Posterior cingulate gyrus (tissue), 11 donors: ENCODE measurements at places on chromosomes 6 and 20.

- no peak for DNase-seq
Measured at GRCh38 chr20:11110535-11110934, 436.7 kb upstream of the JAG1 start.

GRCh38 chr6:136511397-136511796 lies 38.8 kb downstream of the MAP7 start:
- DNase-seq: no peak

- no peak for DNase-seq
Measured at GRCh38 chr6:55705451-55706440, 126.8 kb upstream of the HMGCLL1 start.

DNA sequence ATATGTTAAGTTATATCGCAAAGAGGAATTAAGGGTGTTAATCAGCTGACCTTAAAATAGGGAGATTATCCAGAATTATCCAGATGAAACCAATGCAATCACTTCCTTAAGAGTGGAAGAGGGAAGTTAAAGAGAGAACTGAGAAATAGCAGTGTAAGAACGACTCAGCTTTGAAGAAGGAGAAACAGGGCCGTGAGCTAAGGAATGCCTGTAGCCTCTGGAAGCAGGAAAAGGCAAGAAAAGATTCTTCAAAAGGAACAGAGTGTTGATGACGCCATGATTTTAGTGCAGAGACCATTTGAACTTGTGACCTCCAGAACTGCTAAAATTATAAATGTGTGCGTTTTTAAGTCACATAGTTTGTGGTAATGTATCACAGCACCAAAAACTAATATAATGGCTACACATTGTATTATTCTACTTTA lies 32.7 kb downstream of the ILRUN start:
- DNase-seq: no peak

GRCh38 chr20:12315652-12316051 lies 398.0 kb downstream of the BTBD3 start:
- DNase-seq: no peak

DNA sequence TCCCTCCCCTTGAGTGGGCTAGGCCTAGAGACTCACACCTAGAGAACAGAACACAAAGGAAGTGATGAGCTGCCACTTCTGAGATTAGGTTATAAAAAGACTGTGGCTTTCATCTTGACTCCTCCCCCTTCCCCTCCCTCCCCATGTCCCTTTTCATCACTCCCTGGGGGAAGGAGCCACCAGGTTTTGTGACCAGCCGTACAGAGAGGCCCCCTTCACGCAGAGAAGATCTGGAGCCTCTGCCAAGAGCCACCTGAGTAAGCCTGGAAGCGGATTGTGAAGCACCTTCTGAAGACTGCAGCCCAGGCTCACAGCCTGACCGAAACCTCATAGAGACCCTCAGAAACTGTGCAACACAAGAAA lies 118.4 kb upstream of the NXT1 start:
- DNase-seq: no peak

GRCh38 chr6:1016329-1017302 lies 295.3 kb upstream of the FOXQ1 start:
- DNase-seq: no peak

DNA sequence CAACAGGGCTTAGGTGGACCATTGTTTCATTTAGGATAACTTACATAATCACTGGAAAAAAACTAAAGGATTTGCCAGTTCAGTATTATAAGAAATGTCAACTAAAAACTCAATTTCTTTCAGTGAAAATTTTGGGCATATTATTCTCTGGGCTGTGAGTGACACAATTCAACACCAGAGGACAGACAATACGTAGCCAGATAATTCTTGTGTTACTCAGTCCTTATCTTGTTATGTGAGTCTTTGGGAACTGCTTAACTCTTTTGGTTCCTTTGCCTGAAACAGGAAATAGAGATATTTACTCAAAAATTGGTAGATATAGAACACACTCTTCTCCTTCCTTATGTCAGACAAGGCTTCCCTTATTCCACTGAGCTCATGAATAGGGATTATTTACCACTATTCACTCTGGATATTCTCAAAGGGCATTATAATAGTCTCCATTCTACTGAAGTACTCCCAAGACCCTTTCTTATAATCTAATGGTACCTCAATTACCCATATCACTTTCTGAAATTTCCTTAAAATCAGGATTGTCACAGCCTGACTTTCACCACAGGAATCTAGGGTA lies 4.9 kb upstream of the BEND6 start:
- DNase-seq: no peak

DNA sequence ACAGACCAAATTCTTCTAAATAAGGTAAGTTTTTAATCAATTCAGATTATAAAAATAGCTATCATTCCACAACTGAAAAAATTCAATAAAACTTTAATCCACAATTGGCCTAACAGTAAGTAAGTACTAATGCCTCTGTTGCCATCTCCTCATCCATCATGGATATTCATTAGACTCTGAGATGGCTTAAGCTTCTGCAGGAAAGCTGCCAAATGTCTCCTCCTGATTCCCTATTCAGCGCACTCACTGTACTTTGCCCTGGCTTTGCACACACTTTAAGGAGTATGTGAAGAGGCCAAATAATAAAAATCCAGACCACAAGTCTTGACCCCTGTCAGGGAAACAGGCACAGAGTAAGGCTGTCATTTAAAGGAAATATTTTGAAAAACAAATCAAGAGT lies 23.6 kb downstream of the PGM3 start:
- no peak for DNase-seq

GRCh38 chr6:46190889-46191288 lies 20.1 kb upstream of the ENPP5 start:
- DNase-seq: no peak

- no peak for DNase-seq
Measured at GRCh38 chr6:73823046-73823735, 127.2 kb downstream of the CD109 start.

DNA sequence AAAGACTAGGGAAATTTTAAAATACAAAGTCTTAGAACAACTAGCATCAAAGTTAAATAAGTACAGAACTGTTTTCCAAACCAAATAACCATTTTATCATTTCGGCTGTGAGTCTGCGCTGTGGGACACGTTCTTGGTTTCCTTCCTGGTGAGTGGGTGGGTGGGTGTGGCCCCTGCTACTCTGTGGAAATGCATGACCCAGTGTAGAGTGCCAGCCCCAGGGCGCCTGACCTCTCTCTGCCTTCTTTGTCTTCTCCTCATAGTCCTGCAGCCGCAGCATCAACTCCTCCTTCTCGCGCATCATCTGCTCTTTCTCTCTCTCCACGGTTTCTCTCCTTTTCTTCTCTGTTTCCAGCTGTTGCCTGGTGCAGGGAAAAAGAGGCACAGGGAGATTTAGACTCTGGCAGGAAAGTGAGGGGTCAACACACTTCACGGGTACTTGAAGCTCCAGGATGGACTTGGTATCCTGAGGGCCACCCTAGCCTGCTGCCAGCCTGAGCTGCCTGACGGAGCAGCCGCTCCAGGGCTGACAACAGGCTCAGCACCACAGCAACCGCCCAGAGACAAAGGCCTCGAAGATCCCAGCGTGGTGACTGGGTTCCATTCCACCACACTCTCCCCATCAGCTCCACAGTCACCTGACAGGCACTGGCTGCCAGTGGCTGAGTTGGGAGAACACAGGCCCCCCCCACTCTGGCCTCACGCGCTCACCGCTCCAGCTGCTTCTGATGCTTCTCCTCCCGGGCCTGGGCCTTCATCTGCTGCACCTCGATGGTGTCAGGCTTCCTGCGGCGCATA lies 48.4 kb downstream of the EZR start:
- no peak for DNase-seq

- DNase-seq: no peak
Measured at GRCh38 chr20:6395695-6396094, 272.9 kb upstream of the FERMT1 start.
